ENCODE measurements at places on chromosomes 1 and 21. TPM values are rescaled to one million over a fixed set of nuclear protein-coding genes. Genes with fewer than 3 reads are reported as not detected.
A peak's percentile ranks its signal among the peaks of the same experiment; 100 is the strongest.

The KIF14 gene
- total RNA-seq = 0.22 TPM

DNA sequence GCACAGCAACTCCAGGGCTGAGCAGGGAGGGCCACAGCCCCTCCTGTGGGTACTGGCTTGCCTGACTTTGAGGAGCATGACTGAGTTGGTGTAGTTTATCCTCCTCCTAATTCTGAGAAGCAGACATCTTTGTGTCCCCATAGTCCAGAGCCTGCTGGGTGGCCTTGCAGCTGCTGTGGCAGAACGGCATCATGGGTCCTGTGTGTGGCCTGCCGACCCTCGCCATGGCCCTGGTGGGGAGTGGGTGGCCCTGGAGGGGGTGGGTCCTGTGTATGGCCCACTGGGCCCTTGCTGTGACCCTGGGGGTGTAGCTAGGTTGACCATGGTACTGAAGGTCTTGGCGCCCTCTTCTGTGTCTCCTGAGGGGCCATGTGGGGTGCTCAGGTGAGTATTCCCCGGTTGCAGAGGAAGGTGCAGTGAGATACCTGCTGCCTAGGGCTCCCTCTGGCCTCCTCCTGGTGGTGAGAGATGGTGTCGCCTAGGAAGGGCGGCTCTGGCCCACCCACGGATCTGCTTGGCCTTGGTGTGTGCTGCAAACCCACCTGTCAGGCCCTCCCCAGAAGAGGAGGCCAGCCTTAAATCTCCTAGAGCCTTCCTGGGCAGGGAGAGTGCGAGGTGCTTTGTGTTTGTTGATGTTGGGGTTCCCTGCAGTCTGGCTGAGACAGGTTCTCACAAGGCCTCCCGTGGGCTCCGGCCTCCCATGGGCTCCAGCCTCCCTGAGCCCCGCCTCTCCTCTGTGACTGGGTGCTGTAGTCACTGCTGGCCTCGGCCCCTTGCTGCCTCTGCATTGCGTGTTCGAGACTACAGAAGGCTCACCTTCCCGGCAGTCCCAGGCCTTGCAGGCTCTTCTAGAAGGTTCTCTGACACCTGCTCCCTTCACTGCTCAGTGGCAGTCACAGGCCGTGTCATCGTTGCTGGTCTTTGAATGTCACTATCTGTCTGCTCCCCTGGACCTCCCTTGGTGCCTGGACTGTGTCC is 7.8 kb downstream of the SNAP47 start:
- no peak for DNase-seq

GRCh38 chr21:44965251-44966022 is 25.6 kb downstream of the SLX9 start:
- no peak for DNase-seq

The ZNF593OS gene
- total RNA-seq = 0.33 TPM

DNA sequence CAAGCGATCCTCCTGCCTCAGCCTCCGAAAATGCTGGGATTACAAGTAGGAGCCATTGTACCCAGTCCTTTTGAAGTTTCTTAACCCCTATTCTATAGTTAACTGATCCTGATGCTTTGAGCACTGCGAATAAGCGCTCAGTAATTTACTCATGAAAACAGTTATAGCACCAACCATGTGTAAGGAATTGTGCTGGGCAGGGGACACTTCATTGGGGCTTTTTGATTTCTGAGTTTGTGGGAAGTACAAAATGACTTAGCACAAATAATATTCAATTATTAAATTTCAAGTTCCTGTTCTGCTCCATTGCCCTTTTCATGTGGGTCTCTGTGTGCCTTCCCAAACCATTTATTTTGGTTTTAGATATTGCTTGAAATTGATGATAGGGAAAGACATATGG is 6.2 kb upstream of the HIPK1 start:
- no peak for DNase-seq

- no peak for DNase-seq
Observed at GRCh38 chr1:200048244-200048643, 20.7 kb downstream of the NR5A2 start.

GRCh38 chr1:21552715-21553114 is 43.5 kb downstream of the ALPL start:
- no peak for DNase-seq

DNA sequence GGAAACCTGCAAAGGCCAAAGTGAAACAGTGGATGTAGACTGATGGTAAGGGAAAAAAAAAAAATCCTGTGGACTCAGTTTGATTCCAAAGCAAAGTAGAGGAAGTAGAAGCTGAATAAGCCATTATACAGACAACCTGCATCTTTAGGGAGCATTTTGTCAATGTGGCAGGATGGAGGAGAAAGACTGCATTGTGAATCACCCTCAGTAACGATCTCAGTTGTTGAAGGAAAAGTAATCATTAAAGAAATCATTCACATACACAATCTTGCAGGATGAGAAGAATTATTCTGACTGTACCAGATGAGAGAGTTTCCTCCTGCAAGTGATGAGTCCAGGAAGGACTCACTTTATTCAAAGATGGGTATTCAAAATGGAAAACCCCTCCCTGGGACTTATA is 45.1 kb upstream of the TRIM67 start:
- no peak for DNase-seq

DNA sequence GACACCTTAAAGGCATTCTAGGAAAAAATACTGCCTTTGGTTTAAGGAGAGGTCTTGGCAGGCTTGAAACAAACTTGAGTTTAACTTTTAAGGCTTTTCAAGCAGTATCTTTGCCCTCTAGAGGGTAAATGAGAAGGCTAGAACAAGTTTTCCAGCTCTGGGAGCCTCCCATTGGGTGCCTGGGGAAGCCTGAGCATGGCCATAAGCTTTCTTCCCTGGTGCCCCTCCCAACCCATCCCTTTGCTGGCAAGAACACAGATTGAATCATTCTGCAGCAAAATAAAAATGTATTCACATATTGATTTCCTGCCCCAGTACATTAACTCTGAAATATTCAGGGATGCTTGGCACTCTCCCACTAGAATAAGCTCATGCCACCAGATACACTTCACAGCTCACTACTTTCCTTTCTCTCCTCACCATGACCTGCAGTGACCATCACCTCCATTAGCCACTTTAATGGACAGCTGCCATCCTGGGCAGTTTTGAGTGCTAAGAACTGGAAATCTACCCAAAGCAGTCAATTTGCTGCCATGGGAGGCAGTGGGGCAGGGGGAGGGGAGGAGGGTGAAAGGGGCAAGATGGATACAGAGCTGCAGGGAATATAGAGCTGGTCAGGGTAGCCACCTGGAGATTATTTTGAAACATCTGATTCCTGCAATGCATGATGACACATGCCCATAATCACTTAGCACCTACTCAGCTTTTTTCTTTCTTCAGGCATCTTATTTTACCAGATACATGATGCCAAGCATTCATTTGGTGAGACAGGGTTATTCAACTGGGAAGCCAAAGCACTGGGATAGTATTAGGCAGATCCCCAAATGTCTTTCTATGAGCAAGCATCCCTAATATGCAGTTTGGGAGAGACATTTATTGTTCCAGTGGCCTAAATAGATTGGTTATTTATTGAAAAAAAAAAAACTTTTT is 140.6 kb downstream of the SYT2 start:
- no peak for DNase-seq

- no peak for DNase-seq
Observed at GRCh38 chr1:236495467-236496112, 28.2 kb upstream of the LGALS8 start.

- DNase-seq = no peak
Observed at GRCh38 chr1:175419684-175420517, 227.3 kb upstream of the KIAA0040 start.

- DNase-seq = no peak
Observed at GRCh38 chr1:184199438-184200085, 148.0 kb downstream of the TSEN15 start.

The GJA8 gene
- total RNA-seq = not detected

- no peak for DNase-seq
Observed at GRCh38 chr1:20480951-20481617, 4.9 kb downstream of the CAMK2N1 start.

DNA sequence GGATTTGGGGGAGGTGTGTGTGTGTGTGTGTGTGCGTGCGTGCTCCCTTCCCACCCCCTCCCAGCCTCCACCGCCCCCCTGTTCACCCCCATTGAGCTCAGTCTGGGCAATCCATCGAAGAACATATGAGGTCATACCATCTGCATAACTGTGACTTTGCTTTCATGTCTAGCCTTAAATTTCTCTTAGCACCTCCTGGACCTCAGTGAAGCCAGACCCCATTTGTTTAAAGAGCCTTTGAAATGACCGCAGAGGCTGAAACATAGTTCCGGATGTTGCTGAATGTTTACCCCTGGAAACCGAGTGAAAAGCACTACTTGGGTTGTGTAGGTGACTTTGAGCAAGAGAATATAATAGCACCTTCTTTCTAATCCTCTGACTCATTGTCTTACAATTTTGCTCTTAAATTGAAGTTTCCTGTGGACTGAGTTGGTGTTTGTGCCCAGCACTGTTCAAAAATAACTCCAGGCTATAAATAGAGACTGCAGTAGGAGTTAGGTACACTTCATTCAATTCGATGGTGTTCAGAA is 75.4 kb downstream of the UBE4B start:
- no peak for DNase-seq

DNA sequence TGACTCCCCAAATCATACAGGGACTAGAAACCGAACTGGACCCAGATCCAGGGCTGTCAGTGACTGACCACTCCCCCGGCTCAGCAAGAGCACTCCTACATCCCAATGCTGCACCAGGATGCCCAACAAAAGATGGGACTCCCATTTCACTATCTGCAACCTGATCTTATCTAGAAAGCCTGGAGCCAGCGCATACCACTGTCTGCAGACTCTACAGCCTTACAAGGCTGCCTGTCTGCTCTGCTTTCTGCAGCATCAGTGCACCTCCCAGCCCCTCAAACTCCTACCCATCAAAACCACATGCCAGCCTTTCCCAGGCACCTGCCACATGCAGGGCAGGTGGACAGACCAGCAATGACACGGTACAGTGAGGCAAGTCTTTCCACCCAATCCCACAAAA is 52.2 kb downstream of the SSBP3 start:
- no peak for DNase-seq

- DNase-seq = no peak
Observed at GRCh38 chr1:36034692-36035091, 49.2 kb upstream of the TEKT2 start.

The PCP4L1 gene
- 0.56 TPM for total RNA-seq

- no peak for DNase-seq
Observed at GRCh38 chr1:223525957-223526356, 132.7 kb downstream of the CCDC185 start.

DNA sequence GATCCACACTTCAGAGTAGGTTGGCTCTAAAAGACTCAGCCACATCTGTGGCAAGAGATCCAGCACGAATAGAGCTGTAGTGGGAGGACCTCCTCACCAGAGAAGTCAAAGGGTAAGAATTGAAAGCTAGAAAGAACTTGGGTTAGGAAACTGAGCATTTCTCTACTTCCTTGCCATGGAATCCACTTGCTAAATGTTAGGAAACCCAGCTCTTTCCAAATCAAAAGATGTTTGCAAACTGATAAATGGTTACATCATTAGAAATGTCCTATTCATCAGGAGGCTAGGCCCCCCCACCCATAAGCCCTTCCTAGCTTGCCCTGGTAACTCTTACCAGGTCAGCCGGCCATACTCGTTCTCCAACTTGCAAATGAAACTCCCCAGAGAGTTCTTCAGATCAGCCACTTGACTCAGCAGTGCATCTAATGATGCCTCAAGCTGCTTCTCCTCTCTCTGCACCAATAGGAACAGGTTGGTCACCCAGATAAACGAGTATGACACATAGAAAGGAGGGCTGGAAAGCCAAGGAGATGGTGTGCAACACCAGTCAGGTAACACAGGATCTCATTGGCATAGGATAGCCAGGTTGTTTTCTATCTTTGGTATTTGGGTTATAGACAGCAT is 1.5 kb downstream of the MED8 start:
- DNase-seq = peak; percentile 22

The ACADM gene
- 69.1 TPM for total RNA-seq

The SELP gene
- total RNA-seq = 3.6 TPM

- no peak for DNase-seq
Observed at GRCh38 chr1:206700445-206701036, 15.8 kb downstream of the MAPKAPK2 start.

DNA sequence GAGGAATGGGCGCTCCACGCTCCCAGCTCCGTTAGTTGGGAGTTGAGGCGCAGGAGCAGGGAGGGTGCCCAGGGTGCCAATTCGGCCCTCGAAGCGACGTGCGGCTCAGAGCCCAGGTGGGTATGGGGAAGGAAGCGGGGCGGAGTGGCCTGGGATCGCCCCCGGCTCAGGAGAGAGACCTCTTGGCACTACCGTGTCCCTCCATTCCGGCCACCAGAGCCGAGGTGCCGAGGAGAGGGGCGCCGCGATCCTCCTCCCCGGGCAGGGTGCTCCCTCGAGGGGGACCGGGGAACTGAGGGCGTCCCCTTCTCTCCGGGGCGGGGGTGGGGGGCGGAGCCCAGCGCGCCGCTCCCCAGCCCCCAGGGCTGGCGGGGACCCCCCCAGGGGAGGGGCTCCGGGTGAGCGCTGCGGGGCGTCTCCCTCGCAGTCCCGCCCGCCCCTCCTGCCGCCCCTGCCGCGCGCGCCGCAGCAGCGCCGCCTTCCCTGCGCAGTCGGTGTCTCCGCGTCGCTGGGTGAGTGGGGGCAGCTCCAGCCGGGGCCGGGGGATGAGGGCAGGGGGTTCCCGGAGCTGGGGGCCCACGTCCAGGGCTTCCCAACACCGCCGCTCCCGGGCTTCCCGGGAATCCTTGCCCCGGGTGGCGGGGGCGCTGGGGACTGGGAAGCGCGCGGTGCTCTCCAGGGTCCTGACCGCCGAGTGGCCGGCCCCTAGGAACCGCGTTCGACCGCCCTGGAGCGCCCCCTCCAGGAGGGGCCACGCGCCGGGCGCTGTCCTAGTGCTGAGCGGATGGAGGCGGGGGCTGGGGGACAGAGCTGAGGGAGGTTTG is at the start of gene HPCA:
HPCA (plus strand) TSS at position 488 of the 824 bp plus-strand sequence. CDS start 2,408 bp downstream, outside the sequence.
- peak; percentile 56 for DNase-seq

The LRRC38 gene
- not detected for total RNA-seq

- no peak for DNase-seq
Observed at GRCh38 chr1:213330281-213330680, 279.2 kb downstream of the RPS6KC1 start.

DNA sequence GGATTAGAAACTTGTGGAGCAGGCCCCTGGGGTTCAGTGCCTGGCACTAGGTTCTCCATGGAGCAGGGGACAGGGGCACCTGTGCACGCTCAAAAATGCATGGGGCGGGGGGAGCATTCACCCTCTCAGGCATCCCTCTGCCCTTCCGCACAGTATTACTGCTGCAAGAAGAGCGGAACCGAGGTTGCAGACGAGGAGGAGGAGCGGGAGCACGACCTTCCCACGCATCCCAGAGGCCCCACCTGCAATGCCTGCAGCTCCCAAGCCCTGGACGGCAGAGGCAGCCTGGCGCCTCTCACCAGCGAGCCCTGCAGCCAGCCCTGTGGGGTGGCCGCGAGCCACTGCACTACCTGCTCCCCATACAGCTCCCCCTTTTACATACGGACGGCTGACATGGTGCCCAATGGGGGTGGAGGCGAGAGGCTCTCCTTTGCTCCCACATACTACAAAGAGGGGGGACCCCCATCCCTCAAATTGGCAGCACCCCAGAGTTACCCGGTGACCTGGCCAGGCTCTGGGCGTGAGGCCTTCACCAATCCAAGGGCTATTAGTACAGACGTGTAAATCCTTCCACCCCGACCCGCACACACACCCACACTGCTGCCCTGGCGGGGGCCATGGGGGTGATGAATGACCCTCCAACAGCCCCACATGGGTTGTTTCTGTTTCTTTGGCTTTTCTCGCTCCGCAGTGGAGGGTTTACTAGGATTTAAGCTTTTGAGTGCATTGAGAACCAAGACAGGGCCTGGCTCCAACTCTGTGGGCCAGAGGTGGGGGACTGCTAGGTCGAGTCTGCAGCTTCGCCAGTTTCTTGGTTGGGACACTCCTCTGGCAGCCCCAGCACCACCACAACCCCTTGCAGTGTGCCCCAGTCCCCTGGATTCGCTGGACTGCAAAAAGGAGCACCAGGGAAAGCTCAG is 63.7 kb downstream of the TOR1AIP2 start:
- no peak for DNase-seq

Measured in thyroid gland (tissue), 4 donors.